Activated naive CD8-positive, alpha-beta T cell treated with anti-CD3 and anti-CD28 coated beads, Interleukin-2, amount 10 ng/mL, durations not matched to agents 7 days and 5 days (primary cell): ENCODE measurements at places on chromosomes 1 and 21.

DNA sequence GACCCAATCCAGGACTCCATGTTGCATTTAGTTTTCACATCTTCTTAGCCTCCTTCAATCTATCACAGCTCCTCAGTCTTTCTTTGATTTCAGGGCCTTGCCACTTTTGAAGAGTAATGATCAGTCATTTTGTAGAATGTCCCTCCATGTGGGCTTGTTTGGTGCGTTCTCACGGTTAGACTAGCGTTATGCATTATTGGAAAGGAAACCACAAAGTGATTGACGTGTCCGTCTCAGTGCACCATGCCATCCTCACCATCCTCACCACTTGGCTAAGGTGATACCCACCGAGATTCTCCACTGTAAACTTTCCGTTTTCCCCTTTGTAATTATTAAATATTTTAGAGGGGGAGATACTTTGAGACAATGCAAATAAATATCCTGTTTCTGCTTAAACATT, 59.6 kb upstream of the OLIG2 start:
- no peak for DNase-seq

- no peak for DNase-seq
Observed at GRCh38 chr1:54566438-54567141, 18.6 kb downstream of the ACOT11 start.

- no peak for DNase-seq
Observed at GRCh38 chr1:33122483-33123178, 41.7 kb downstream of the AZIN2 start.

GRCh38 chr1:13781907-13782633, 82.1 kb downstream of the PRDM2 start:
- no peak for DNase-seq

DNA sequence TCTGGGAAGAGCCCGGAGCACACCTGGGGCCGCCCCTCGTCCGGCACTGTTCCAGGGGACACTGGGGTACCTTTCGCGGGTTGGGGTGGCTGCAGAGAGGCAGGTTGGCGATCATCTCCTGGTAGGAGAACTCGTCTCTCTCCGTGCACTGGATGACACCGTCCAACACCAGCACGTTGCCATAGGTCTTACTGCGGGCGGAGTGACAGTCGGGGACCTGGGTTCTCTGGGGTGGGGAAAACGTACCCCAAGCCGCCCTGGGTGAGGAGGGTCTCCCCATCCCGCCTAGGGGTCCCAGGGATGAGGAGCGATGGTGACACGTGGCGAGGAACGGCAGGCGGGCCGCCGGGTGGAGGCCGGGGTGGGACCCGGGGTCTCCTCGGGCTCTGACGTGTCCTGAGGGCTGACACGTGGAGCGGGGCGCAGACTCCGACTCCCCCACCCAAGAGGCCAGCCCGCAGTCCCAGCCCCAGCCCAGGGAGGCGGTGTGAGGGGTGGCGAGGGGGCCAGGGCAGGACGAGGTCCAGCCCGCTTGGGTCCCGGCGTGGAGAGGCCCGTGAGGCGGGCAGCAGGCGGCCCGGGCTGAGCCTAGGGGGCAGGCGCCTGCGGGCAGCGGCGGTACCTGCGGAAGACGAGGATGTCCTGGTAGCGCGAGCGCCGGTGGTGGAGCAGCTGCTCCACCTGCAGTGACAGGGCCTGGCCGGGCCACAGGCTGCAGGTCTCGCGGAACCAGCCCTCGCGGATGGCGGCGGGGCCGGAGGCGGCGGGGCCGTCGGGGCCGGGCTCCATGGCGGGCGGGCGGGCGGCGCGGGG, 457 bp downstream of the SRM start:
- peak; percentile 45 for DNase-seq

GRCh38 chr1:231719485-231720183, 93.0 kb downstream of the DISC1 start:
- no peak for DNase-seq

- DNase-seq: no peak
Observed at GRCh38 chr1:178871551-178872320, 859 bp upstream of the ANGPTL1 start.

DNA sequence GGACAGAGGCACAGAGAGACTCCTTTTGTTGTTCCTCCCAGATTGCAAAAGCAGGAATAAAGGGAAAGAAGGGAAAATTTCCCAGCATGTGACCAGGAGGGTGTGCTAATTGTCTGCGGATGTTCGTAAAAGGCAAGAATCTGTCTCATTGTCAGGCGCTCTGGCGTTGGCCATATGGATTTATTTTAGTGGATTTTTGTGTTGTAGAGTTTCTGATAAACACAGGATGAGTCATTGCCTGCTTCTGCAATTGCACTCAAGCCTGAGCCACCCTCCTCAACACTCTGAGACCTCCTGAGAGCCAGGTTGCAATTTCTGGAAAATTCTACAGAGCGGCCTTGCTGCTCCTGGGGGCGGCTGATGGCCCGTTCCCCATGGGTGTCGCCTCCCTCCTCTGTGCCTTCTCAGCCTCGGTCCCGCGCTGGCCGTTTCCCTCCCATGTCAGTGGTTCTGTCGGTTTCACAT, 227.7 kb downstream of the KAZN start:
- DNase-seq: no peak

- no peak for DNase-seq
Observed at GRCh38 chr1:218090459-218090858, 194.6 kb upstream of the RRP15 start.

DNA sequence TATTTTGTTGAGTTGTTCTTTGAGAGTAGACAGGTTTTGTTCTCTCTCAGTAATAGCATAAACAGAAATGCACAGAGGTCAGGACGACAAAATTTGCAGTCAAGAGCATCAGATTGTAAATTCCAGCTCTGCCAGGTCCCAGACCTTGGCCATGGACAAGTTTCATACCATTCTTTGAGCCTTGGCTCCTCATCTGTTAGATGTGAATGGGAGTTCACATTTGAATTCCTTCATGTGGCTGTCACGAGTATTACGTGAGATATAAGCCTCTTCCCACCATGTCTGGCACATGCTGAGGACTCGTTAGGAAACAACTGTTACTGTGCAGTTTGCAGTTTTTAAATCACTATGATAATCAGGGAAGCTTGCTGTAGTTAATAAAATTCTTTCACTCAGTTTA, 93.2 kb upstream of the KCTD3 start:
- no peak for DNase-seq

DNA sequence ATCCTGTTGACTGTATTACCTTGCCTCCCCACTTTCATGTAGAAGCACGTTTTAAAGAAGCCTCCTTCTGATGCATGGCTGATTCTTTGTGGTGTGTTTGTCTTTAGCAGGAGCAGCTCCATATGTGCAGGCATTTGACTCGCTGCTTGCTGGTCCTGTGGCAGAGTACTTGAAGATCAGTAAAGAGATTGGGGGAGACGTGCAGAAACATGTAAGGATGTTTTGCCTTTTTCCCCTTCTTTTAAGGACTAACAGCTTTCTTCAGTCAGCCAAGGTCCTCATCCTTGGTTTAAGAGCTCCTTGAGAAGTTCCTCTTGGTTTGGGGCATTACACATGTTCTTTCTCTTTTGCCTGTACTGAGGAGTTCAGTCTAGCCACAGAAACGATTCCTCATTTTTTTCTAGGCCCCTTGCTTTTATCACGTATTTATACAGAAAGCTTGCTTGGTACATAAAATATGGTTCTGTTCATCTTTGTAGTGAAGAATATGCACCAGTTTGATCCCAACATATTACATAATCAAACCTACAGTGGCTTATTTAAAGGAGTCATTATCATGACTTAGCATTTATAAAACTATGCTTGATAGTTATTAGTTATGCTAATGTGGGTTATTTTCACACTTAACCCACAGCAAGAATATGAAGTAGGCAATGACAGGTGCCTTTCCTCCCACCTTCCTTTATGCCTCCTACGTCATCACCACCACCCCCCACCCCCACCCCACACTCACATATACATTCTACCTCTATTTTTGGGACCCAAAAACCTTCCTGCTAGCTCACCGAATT, 19.6 kb downstream of the CAP1 start:
- no peak for DNase-seq

GRCh38 chr21:42570841-42571387, 57.3 kb downstream of the SLC37A1 start:
- DNase-seq: peak; percentile 19

DNA sequence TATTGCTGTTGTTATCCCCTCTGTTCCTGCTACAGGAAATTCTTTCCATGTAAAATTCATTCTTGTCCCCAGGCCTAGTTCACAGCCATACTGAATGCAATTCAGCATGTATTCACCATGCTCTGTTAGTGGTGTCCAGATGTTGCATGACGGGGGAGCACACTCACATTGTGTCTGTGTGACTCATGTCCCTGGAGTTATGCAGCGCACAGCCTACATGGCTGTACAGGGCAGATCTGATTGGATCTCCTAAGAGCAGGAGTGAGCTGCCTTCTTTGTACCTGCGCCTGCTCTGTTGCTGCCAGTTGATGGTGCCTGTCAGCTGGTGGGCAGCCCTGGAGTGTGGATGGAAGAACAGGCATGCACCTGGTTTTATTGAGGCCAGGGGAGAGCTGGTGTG, 17.6 kb downstream of the HTR6 start:
- no peak for DNase-seq

- no peak for DNase-seq
Observed at GRCh38 chr1:30964706-30965105, 56.1 kb upstream of the SDC3 start.

GRCh38 chr1:54287176-54287650, 87.2 kb downstream of the MRPL37 start:
- peak; percentile 82 for DNase-seq

DNA sequence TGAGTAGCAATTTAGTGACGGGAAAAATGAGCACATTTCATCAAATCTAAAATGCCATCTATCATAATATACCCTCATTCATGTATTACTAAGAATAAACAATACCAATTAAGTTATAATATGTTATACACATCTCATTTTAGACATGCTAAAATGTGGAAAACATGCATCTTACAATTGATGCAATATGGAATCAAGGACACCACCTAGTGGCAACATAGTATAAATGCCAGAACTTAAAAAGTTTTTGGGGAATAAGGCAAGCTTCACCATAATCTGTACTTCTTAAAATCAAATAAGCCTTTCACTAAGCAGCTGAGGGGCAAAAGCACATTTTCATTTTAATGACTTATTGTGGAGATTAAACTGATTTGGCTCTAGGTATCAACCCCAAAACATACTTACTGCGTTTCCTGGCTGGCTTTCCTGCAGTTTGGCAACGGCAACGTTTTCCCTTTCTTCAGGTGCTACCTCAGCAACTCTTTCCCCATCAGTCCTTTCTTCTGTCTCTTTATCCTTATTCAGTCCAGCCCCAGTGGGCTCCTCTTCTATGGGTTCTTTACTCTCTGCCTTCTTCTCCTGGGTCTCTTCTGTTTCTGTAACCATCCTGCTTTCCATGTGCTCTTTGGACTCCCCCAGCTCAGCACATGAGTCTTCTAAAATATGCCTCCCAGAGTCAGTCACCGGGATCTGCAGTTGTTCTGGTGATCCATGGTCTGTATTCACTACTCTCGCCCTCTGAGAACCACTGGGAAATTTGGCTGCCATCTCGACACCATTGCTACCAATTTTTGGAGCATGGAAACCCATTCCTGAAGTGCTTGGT, 11.4 kb downstream of the SDE2 start:
- no peak for DNase-seq

DNA sequence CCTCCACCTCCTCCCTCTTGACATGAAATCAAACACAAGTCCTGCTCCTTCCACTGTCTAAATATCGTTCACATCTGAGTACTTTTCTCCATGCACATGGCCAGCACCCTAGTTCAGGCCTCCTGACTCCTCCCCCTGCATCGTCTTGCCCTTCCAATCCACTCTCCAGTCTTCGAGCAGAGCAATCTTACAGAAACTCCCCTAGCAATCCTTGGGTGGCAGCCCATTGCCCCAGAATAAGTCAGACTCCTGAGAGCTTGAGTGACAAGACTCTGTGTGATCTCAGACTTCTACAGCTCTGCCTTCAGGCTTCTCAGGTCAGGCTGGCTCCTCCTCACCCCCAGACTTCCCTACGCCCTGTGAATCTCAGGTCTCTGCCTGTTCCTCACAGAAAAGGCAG, 5.5 kb downstream of the SH2D2A start:
- DNase-seq: no peak

GRCh38 chr1:24849672-24850295, 80.3 kb downstream of the RUNX3 start:
- DNase-seq: no peak

DNA sequence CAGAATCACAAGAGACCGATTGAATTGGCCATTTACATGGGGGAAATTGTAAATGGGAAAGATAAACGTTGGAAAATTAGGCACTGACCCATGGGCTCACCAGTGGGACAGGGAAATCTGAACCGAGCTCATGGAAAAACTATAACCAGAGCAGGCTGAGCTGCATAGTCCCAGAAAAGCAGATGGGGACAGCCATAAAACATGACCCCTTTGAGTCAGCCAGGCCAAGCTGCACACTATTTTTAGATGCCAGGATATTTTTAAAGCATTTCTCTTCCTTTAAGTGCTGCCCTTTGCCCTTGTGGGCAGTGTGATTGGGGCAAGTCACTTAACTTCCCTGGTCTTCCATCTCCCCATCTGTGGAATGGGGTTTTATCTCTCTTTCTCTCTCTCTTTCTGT, 184.1 kb downstream of the FOXD2 start:
- DNase-seq: no peak

- DNase-seq: no peak
Observed at GRCh38 chr1:23585321-23586022, 26.2 kb upstream of the ID3 start.

- no peak for DNase-seq
Observed at GRCh38 chr1:246683521-246683920, 40.7 kb upstream of the SCCPDH start.

DNA sequence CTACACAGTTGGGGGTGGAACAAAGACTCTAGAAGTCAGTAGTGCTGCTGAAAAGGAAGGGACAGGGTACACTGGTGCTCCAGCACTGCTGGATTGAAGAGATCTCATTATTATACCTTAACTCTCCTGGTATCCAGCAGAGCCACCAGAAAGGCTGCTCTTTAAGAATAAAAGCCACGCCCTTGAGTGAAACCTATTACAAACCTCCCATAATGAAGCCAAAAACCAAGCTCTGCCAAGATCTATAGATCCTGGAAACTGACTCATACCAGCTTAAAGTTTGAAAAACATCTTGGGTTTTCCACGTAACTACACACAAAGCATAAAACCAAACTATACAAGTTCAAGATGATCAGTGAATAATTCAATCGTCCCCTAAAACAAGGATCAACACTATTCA, 38.0 kb downstream of the ADSS2 start:
- no peak for DNase-seq

- no peak for DNase-seq
Observed at GRCh38 chr1:33802268-33802667, 61.6 kb upstream of the HMGB4 start.

DNA sequence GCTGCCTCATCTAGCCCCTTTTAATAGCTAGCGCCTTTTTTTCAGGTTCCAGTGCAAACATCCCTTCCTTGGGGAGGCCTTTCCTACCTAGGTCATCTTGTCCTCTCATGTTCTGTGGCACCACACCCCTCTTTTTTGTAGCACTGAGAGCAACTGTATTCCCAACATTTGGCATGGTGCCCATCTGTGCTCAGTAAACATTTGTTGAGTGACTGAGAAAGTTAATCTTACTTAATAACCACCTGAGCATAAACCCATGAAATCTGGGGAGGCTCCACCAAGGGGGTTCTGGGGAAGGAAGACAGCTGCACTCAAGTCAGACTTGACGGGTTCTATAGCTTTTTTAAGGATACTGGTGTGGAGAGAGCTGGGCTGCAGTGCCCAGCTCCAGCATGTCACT, 90.0 kb downstream of the NOS1AP start:
- no peak for DNase-seq

- DNase-seq: no peak
Observed at GRCh38 chr1:55531644-55532043, 316.5 kb upstream of the USP24 start.

- DNase-seq: no peak
Observed at GRCh38 chr1:84836145-84836544, 56.9 kb downstream of the LPAR3 start.
